ENCODE measurements at places on chromosomes 4 and X.

DNA sequence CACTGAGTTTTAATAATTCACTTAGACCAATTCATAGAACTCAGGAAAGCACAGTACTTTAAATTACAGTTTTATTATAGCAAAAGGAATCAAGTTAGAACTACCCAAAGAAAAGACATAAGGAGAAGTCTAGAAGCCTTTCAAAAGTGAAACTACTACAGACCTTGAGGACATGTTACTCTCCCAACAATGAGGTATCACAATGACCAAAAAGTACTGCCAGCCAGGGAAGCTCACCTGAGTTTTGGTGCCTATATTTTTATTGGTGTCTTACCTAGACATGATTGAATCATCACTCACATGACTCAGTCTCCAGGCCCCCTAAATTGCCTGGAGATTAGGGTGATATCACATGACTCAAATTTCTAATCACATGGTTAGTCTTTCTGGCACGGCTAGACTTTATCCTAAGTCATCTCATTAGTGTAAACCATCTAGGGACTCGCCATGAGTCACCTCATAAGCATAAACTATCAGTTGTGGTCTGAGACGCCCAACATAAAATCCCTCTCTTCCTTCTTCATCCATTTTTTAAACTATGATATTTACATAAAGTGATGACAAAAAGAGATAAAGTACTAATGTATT, 372.3 kb downstream of the TMA16 start:
- no peak for DNase-seq

- DNase-seq, result no peak
These were observed 62.5 kb upstream of the GPR174 start for GRCh38 chrX:79081895-79082512.

- no peak for DNase-seq
These were observed 384.8 kb downstream of the AFF2 start for GRCh38 chrX:148885203-148885602.

- no peak for DNase-seq
These were observed 359.6 kb downstream of the IL1RAPL1 start for GRCh38 chrX:28946846-28947245.

GRCh38 chr4:82851885-82852750, 38.8 kb downstream of the SEC31A start:
- no peak for DNase-seq

DNA sequence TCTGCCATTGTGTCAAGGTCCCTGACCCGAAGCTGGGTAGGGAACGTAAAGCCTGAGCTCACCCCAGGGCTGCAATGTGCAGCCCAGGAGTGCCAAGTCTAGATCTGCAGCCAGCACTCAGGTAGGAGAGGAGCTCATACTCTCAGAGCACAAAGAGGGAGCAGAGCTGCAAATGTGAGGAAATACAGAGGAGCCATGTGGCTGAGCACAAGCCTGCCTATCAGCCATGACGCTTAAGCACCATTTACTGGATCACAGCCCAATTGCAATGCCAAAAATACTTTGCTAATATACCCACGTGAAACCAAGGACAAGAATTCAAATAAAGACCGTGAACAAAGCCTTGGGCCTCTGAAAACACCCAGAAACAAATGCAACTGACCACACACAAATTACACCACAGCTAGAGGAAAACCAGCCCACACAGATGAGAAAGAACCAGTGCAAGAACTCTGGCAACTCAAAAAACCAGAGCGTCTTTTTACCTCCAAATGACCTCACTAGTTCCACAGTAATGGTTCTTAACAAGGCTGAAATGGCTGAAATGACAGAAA, 69.0 kb upstream of the HPF1 start:
- no peak for DNase-seq

- DNase-seq, result no peak
These were observed 336.6 kb upstream of the MAD2L1 start for GRCh38 chr4:120403296-120403695.

DNA sequence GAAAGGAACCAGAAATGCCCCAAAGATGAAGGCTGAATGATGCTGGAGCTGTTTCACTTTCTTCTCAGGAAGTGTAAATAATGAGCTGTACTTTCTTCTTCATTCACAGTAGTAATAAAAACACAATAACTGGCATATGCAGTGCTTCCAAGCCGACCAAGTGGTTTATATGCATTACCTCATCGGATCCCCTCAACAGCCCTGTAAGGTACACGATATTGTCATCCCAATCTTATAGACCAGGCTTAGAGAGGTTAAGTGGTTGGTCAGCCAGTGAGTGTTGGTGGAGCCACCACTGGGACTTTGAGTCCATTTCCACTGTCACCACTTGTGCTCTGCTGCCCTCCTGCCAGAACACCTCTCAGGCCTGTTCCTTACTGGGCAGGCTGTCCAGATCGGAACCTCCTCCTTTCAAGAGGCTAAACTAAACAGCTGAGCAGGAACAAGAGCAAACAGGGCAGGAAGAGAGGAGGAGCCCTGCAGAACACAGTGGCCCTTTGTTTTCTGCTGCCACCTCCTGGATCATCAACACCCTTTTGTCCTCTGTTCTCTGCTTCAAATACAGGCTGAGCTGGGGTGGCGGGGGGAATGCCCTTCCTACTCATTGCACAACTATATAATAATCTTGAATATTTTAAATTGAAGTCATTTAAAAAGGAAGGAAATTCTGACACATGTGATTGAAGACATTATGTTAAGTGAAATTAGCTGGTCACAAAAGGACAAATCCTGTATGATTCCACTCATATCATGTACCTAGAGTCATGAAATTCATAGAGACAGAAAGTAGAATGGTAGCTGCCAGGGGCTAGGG, 112.5 kb upstream of the ATP6AP2 start:
- DNase-seq, result peak; percentile 28

DNA sequence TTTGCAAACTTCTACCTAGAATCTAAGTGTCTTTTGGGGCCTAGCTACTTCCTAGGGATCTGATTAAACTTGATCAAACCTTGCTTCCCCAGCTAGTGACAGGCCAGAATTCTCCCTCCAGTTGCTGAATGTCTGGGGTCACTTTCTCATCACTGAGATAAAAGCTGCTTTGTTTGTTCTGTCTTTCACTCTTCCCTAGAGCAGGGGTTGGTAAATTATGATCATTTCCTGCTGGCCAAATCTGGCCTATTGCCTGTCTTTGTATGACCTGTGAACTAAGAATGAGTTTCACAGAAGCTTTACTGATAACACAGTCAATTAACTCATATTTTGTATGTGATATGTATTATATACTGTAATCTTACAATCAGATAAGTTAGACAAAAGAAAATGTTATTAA, 157.8 kb upstream of the AADAT start:
- DNase-seq, result no peak
